ENCODE measurements at places on chromosomes 4 and X.

DNA sequence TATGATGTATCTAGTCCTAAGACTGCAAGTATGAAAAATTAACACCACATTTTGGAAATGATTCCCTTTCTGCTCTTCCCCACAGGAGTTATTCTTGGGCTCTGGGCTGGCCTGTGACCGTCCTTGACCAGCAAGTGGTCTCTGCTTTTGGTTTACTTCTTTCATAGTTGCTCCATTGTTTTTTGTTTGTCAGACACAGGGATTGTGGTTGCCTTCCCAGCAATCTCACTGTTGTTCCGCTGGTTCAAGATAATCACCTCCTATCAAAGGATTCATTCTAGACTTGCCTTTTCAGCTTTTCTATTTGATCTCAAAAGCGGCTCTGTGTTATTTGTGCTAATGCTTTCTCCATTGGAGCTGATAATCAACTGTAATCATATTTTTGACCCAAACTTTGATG is 218.8 kb downstream of the MGST2 start:
- no peak for DNase-seq

GRCh38 chrX:80285131-80285773 is 135.0 kb upstream of the TENT5D start:
- DNase-seq, result peak; percentile 2

DNA sequence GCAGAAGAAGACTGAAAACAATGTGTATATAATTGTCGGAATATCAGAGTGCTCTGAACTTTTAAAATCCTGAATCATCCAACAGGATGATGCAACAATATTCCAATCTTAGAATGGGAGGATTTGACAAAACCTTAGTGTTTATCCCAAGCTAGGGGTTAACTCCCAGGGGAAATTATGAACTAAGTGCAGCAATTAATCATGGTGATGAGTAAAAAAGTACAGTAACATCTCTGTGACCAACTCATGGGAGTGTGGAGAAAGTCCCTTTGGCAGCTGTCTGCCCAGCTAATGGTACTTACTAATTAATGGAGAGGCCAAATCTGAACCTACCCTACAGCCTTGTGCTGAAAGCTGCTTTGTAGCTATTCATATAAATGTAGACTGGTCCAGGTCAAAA is 257.6 kb upstream of the DDX53 start:
- no peak for DNase-seq

DNA sequence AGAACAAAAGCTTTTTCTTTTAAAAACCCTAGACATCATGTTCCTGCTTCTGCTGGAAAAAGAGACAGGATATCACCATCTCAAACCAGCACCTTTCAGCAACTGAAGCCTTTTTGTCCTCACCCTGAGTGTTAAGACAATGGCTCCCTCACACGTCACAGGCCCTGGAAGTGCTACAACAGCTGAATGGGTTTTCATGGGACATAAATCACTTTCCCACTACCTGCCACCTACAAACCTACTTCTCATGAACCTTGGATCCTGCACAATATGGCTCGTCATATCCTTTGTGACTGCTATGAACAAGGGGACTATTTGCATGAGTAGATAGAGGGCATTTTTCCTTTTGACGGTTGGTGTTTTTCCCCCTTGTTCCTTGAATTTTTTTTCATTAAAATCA is 93.6 kb downstream of the TSPAN5 start:
- peak; percentile 64 for DNase-seq

GRCh38 chr4:170979736-170980135 is 833.5 kb upstream of the GALNTL6 start:
- no peak for DNase-seq

GRCh38 chr4:504076-504475 is 5.1 kb downstream of the PIGG start:
- no peak for DNase-seq

DNA sequence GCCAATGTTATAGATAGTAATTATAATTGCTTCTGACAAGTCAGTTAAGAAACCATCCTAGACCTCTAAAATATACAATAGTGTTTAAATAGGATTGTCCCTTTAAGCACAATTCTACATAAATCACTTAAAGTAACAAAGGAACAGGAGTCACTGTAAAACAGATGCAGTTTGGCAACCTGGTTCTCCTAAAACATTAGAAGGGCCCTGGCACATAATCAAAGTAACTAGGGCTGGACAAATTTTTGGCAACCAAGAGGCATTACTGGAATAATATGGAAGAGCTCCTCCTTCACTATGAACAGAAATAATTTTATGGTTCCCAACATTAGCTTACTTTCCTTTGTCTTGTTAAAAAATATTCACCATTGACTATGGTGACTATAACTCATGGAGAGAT is 75.0 kb upstream of the CCDC160 start:
- DNase-seq, result no peak

- DNase-seq, result no peak
These were observed 123.4 kb downstream of the SPCS3 start for GRCh38 chr4:176443117-176443516.
